Osteoblast (primary cell): ENCODE measurements at places on chromosomes 16 and 17. TPM values are rescaled to one million over a fixed set of nuclear protein-coding genes. Genes with fewer than 3 reads are reported as not detected.

Gene CA4
- not detected in 2 replicates for total RNA-seq

Gene SYNGR3
- under 0.01 and 0.59 TPM in 2 replicates for total RNA-seq

Gene ITGA3
- total RNA-seq = 73.4 and 81.4 TPM in 2 replicates

Gene ARL5C
- total RNA-seq = not detected in 2 replicates

Gene GPT2
- 15.3 and 15.6 TPM in 2 replicates for total RNA-seq

Gene TMIGD1
- not detected in 2 replicates for total RNA-seq

Gene SNX20
- total RNA-seq = not detected in 2 replicates

Gene MPDU1
- 60.1 and 64.1 TPM in 2 replicates for total RNA-seq

Gene ABCA9
- 16.8 and 23.2 TPM in 2 replicates for total RNA-seq

Gene SLX1A
- total RNA-seq = 19.9 and 23.3 TPM in 2 replicates

Gene ZC3H7A
- total RNA-seq = 39.8 and 45.7 TPM in 2 replicates

DNA sequence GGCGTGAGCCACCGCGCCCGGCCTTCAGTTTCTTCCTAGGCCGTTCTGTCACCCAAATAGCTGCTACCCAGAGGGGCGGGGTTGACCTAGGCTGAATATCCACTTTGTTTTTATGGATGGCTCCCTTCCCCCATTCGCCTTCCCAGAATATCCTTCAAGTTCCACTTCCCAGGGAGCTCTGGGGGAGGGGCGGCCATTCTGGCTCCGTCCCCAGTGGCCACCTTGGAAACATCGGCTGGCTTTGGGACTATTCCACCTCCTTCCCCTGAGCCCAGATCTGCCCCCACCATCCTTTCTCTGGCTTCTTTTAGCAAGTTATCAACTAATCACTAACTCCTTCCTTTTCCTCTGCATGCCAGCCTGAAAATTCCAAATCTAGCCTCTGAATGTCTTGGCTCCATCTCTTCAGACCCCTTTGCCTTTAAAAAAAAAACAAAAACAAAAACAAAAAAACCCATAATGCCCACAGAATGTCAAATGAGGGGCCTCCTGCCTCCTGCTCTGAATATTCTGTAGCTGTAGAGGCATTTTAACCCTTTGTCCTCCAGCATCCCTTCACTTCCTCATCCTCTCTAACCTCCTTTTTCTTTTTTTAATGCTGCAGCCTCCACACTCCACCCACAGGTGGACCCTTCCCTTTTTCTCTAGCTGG is 6.4 kb downstream of the ATP1B2 start:
- no peak for DNase-seq

- DNase-seq = no peak
Observed at GRCh38 chr17:81538651-81539570, 10.7 kb downstream of the FSCN2 start.

GRCh38 chr16:73252446-73252845 is 204.5 kb upstream of the ZFHX3 start:
- no peak for DNase-seq

DNA sequence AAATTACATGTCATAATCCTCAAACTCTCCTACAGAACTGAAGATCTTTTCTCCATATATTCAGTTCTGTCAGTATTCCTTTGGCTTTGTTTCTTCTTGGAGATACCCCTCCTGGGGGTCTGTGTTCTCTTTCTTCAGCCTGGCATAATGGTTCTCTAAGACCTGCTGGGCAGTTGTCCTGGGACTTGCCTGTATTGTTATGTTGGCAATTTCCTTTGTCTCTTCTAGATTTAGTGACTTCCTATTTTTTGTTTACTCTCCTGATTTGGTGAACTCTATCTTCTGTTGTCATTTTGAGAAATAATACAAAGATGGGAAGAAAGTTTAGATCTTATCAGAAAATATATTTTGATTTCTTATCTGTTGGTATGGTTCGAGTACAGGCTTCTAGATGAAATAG is 127.8 kb downstream of the GOSR1 start:
- no peak for DNase-seq

- DNase-seq = peak; percentile 82
Observed at GRCh38 chr16:57304169-57305061, 19.9 kb upstream of the PLLP start.

GRCh38 chr17:20989991-20990855 is 52.6 kb downstream of the USP22 start:
- no peak for DNase-seq

- DNase-seq = peak; percentile 51
Observed at GRCh38 chr16:89360760-89361435, 129.5 kb downstream of the ANKRD11 start.

GRCh38 chr16:12587170-12587569 is 216.5 kb downstream of the CPPED1 start:
- peak; percentile 79 for DNase-seq

DNA sequence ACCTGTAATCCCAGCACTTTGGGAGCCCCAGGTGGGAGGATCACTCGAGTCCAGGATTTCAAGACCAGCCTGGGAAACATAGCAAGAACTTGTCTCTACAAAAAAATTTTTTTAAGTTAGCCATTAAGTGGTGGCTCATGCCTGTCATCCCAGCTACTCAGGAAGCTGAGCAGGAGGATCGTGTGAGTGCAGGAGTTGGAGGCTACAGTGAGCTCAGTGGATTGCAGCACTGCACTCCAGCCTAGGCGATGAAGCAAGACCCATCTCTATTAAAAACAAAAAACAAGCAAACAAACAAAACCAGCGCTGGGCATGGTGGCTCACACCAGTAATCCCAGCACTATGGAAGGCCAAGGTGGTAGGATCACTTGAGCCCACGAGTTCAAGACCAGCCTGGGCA is 38.0 kb downstream of the HEATR3 start:
- no peak for DNase-seq

- DNase-seq = no peak
Observed at GRCh38 chr17:65634533-65634932, 73.1 kb upstream of the AXIN2 start.

DNA sequence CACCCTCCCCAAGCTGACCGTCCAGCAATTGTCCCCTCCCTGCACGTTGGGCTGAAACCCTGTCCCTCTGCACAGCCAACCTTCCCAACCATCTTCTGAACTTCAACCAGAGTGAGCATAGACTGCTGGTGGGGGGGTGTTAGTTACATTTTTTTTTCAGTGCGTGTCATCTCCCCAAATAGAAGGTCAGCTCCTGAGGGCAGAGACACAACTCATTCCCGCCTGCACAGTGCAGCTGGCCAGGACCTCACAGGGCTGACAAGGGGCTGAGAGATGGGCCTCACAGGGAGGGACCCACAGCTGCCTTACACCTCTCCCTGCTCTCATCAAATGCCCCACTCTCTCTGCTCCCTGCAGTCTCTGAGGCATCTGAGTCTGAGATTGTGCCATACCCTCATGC is 8.4 kb downstream of the SRL start:
- no peak for DNase-seq

DNA sequence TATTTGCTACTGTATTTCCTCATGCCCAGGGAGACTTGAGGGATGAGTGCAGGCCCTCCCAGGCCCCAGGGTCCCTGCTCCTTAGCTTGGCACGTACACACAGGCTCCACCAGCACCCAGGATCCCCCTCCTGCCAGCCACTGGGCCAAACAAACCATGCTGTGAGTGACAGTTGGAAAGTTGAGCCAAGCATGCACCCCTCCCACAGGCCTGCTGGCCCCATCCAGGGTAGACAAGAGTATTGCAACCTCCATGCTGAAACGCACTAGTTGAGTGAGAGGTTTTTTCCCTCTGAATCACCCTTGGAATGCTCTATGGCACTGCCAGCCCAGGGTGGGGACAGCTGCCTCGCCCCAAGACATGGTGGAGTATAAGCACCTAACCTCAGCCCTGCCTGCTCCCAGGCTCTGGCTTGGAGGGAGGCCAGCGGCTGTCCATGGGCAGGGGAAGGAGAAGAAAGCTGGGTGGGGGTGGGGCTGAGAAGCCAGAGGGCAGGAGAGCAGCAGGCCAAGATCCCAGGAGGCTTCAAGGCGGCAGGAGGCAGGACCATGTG is 49.6 kb downstream of the PITPNM3 start:
- DNase-seq = peak; percentile 89

GRCh38 chr17:7782240-7782639 is 51.8 kb upstream of the KDM6B start:
- DNase-seq = no peak

- no peak for DNase-seq
Observed at GRCh38 chr16:56684926-56685590, 2.8 kb downstream of the MT1X start.

- DNase-seq = no peak
Observed at GRCh38 chr16:69013991-69014390, 91.5 kb upstream of the HAS3 start.

GRCh38 chr17:34163123-34163522 is 92.0 kb upstream of the CCL2 start:
- peak; percentile 80 for DNase-seq

DNA sequence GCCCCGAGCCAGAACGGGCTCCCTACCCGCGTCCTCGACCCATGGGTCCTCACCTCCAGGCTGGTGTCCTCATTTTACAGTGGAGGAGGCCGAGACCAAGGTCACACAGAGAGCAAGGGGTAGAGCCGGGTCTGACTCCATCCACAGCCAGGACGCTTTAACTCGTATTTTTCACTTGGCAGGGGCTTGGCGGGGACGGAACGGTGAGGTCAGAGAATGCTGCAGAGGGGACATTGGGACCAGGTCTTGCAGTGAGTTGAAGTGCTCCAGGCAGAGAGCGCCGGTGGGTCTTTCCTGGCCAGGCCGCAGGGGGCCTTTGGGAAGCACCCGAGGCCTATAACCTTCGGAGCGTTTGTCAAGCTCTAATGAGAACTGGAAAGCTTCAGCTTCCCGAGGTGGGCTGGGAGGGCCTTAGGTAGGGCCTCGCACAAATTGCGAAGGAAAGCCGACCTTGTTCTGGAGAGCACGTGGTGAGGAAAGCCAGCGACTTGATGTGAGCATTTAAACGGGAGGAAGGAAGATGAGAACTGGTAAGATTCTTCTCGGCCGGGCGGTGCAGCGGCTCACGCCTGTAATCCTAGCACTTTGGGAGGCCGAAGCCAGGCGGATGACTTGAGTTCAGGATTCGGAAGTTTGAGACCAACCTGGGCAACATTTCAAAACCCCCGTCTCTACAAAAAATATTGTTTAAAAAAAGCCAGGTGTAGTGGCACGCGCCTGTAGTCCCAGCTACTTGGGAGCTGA is 908 bp upstream of the CLUH start:
- peak; percentile 87 for DNase-seq

DNA sequence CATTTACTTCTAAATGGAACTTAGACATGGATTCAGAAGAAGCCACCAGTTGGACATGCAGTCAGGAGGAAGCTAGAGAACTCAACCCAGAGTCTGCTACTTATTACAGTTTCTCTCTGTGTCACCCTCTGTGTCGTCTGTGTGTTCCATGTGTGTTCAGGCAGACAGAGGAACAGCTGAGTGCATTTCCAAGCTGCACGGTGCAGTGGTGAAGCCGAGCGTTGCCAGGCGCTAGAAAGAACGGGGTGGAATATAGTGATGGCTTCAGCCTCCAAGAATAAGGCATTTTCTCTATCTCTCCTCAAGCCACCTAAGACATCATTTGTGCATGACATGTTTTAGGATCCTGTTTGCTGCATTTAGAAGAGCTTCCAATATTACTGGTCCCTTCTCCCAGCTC is 101.1 kb upstream of the CCL2 start:
- no peak for DNase-seq

DNA sequence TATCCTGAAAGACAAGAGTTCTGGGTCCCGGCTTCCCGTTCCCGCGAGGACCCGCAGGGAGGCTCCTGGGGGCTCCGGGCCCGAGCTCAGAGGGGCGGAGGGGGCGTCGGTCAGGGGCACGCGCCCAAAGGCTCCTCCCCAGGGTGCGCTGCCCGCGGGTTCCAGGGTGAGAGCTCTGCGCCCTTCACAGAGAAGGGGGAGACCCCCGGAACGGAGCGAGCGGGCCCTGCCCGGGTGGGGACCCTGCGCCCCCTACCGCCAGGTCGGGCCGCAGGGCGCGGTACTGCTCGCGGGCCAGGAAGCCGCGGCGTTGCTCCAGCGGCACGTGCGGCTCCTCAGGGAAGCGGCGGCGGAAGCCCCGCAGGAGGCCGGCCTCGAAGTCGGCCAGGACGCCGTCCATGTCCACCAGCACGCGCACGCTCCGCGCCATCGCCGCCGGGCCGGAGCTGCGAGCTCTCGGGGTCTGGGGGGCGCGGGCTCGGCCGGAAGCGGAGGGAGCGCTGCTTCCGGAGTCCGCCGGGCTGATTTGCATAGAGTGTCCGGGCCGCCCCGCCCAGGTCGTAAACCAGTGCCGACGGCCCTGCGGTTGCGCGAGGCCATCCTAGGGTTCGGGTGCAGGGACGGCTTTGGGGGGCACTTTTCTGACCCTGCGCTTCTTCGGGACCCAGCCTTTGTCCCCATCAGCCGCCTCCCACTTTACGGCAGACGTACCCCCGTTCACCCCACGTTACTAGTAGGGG is at the start of gene NT5C:
TSS of gene NT5C (minus strand) at position 465 of the 740 bp plus-strand sequence. CDS start at position 430, 35 bp downstream.
- DNase-seq = peak; percentile 98

GRCh38 chr16:54431997-54432896 is 145.7 kb upstream of the IRX3 start:
- no peak for DNase-seq

- DNase-seq = no peak
Observed at GRCh38 chr17:75289832-75290337, 652 bp upstream of the SLC25A19 start.

- DNase-seq = peak; percentile 99
Observed at GRCh38 chr16:88785106-88785924, at the start of gene PIEZO1. PIEZO1 (minus strand) TSS chr16:88785220; CDS start chr16:88784964, 256 bp downstream.

DNA sequence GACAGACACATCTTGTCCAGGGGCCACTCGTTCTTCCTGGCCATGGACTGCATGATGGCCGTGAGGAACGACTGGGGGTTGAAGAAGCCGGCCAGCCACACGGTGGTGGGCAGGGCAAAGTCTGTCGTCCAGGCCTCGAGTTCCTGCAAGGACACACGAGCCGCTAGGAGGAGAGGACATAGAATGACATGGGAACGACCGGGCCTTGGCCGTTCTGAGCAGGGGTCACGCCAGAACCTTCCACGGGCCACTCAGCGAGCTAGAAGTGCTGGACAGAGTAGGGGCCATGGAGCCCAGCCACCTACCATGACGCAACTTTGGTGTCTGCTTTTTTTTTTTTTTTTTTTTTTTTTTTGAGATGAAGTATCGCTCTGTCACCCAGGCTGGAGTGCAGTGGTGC is 47.0 kb downstream of the PGS1 start:
- no peak for DNase-seq

DNA sequence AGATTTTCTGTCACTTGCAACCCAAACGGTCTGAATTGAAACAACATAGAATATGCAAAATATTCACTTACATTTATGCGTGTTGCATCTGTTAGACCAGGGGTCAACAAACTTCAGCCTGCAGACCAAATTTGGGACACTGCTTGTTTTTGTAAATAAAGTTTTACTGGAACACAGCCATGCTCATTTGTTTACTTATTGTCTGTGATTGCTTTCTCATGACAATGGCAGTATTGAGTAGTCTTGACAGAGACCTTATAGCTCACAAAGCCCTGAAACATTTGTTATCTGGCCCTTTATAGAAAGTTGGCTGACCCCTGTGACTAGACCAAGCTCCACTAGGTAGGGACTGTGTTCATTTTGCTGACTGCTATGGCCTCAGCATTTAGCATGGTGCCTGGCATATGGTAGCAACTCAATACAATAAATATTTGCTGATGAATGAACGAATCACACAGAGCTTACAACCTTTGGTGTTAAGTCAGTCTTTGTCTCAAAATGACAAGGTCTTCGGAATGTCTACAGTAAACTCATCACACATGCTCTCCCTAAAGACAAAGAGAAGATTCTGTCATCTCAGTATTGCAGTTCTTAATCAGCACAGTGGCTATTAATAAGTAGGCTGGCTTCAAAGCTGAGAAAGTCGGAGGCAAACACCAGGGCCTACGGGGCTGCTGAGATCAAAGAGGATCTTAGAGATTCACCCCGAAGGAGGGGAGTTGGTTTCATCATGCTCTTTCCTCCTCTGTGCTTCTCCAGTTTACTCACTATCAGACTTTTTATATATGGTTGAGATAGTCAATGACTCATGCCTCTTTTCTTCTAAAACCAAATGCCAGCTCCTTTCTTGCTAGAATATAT is 95.2 kb upstream of the AXIN2 start:
- DNase-seq = peak; percentile 26

- no peak for DNase-seq
Observed at GRCh38 chr17:45868276-45868675, 23.6 kb downstream of the SPPL2C start.
